A549 treated with dexamethasone at 1 μM for 4 hours (cell line): ENCODE measurements at places on chromosomes 4 and X. TPM values are rescaled to one million over a fixed set of nuclear protein-coding genes. Genes with fewer than 3 reads are reported as not detected.

The CBR4 gene
- 3.8 to 4.7 TPM (median 4.0 TPM) in 5 replicates for total RNA-seq

The MAGEA6 gene
- total RNA-seq = 10.1 to 13.3 TPM (median 11.9 TPM) in 5 replicates

The PHOX2B gene
- total RNA-seq = 0.02 to 0.07 TPM in 2 of 5 replicates, not detected in the others

The TLR3 gene
- total RNA-seq = 0.19 to 0.43 TPM (median 0.36 TPM) in 5 replicates

The PACRGL gene
- total RNA-seq = 10.1 to 13.9 TPM (median 12.7 TPM) in 5 replicates

The CXCL1 gene
- 3.8 to 6.0 TPM (median 4.3 TPM) in 5 replicates for total RNA-seq

The GABRG1 gene
- not detected in 5 replicates for total RNA-seq

The PHEX gene
- 0.29 to 0.41 TPM (median 0.33 TPM) in 5 replicates for total RNA-seq

The APOOL gene
- total RNA-seq = 7.7 to 11.5 TPM (median 10.8 TPM) in 5 replicates
